Activated CD8-positive, alpha-beta memory T cell treated with anti-CD3 and anti-CD28 coated beads for 1 hour (primary cell): ENCODE measurements at places on chromosomes 11 and 22.

- DNase-seq, result no peak
Observed at GRCh38 chr11:70535191-70535971, 137.1 kb downstream of the CTTN start.

DNA sequence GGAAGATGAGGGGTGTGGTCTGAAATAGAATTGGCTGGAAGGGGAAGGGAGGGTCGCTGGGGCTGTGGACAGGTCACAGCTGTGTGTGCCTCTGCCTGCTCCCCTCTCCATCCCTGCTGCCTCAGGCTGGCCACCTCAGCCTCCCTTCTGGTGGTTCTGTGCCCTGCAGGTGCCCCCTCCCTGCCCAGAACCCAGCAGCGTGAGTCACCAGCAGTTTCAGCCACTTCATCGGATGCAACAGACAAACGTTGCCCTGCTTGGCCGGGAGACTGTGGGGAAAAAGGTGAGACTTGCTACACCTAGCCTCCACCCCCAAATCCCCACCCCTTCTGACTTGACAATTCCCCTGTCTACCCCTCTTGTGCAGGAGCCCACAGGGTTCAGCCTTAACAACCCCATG, 21.8 kb upstream of the LRRC10B start:
- DNase-seq, result no peak

DNA sequence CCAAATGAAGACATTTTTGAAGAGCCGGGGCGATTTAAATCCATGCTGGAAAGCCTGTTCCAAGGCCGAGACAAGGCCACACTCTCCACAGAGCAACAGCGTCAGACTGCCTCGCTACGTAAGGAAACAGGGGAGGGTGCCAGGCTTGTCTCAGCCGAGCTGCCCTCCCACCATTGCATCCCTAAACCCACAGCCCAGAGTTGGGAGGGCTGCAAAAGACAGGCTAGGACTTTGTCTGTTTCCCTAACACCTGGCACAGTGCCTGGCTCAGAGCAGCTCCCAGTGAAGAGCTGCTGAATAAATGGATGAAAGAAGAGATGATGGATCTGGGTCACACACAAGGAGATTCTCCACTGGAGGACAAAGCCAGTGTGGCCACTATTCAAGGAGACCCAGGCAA, 51.3 kb upstream of the SCUBE2 start:
- no peak for DNase-seq

GRCh38 chr11:82998697-82999096, 73.0 kb downstream of the RAB30 start:
- no peak for DNase-seq

DNA sequence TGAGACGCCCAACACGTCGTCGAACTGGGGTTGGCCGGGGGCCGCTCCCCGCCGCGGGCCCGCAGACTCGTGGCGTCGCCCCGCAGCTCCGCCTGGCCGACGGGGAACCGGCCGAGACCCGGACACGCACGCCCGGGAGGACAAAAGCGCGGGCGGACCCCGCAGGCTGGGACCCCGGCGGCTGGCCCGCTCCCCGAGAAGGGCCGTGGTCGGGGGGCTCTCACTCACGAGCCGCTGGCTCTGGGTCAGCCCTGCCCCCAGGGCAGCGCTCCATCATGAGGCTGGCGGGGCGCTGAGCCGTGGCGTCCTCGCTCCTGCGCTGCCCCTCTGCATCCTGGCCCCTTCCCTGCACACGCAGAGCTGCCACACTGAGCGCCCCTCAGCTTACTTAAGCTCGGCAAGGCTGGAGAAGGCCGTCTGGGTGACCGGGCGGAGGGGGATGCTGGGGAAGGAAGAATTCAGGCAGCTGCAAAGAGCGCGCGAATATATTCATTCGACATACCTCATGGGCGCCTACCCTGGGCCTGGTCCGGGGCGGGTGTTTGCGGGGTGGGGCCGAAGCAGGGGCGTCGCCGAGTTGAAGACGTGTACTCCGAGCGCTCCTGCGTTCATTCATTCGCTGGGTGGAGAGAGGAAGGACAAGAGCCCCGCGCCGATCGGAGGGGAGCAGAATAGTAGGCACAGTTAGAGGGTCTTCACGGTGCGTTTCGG, 579 bp upstream of the CYB5R2 start:
- DNase-seq, result no peak

DNA sequence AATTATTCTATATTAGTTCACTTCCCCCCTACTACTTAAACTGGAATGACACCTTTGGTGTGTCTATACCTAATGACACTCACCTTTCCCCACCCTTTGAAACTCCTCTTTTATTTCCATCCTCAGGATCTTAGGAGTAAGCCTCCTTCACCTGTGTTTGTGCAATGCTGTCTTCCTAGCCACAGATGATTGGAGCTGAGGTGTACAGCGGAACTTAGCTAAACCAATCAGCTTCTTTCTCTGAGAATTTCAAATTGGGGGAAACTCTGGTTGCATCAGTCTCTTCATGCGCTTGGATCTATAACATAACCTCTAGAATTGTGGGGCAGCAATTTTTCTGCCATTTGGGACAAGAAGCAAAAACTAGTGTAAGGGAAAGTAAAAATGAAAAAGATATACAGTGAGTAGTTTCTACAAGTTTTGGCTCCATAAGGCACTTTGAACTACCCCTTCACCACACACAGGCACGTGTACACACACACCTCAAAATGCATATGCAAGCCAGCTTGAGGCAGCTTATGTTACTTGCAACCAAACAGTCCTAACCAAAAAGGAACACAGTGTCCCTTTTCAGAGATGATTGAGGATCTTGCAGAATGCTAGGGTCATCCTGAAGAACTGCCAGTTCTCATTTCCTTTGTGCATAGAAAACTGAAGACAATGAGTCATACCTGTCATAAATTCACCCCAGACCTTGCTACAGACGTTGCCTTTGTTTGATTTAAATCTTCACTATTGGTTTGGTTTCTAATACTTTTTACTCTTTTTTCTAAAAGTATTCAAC, 36.0 kb upstream of the LDLRAD3 start:
- DNase-seq, result no peak

DNA sequence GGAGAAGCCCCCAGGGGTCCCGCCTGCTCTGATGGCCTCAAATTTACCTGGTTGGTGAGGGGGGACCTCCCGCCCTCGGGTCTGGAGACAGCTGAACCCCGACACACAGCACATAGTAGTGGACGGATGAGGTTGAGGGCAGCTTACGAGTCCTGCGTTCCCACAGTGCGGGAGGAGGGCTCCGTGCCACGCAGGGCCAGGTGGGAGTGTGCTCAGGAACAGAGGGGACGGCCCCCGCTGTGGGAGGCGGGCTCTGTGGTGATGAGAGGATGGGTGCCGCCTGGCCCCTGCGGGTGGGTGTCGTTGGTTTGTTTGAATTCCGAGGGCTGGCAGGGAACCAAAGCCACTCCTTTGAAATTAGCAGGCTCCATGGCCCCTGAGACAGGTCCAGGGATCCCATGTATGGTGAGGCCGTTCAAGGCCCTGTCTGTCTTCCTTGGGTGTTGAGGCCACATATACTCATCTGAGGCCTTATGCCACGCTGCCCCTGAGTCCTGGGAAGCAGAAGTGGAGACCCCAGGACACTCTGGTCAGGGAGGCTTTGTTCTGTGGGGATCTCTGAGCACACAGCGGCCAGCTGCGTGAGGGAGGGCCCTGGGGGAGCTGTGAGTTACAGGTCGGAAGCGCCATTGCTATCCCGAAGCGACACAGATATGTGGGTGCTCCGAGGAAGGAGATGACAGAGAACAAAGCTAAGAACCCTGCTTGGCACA, 21.9 kb downstream of the NADSYN1 start:
- no peak for DNase-seq

DNA sequence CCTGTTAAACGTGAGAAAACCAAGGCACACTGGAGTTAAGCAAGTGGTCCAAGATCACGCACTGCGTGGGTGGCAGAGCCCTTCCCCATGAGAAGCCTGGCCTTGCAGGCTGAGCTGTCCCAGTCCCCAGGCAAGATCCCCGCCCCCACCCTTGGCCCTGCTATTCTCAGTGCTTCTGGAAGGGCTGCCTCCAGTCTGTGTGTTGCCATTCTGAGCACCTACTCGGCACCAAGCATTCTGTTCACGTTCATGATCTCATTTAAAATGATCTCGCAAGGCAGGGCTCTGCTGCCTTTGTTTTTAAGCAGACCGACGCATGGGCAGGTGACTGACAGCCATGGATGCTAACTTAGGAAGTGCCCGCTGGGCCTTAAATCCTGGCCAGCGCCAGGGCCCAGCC, 62.8 kb downstream of the PHF21B start:
- DNase-seq, result no peak

- no peak for DNase-seq
Observed at GRCh38 chr22:44286646-44287045, 26.1 kb downstream of the SHISAL1 start.
